CD14-positive monocyte (primary cell): ENCODE measurements at places on chromosomes 1 and 21. TPM values are rescaled to one million over a fixed set of nuclear protein-coding genes. Genes with fewer than 3 reads are reported as not detected.
A peak's percentile ranks its signal among the peaks of the same experiment; 100 is the strongest.

Gene C4BPA
- polyA plus RNA-seq = 0.13 and 0.18 TPM in 2 replicates

Gene EEIG2
- 2.5 and 8.4 TPM in 2 replicates for polyA plus RNA-seq

Gene HMGN2
- 555 TPM for polyA plus RNA-seq

Gene TEX38
- not detected in 2 replicates for polyA plus RNA-seq

Gene PRAMEF17
- polyA plus RNA-seq = not detected in 2 replicates

Gene AMY1C
- polyA plus RNA-seq = not detected in 2 replicates

Gene PCAT6
- 1.0 TPM in 2 replicates for polyA plus RNA-seq

Gene OR2L5
- polyA plus RNA-seq = not detected

Gene TMOD4
- polyA plus RNA-seq = not detected

Gene KIRREL1
- polyA plus RNA-seq = not detected

Gene LRRIQ3
- 0.13 TPM in 1 of 2 replicates, not detected in the other for polyA plus RNA-seq

DNA sequence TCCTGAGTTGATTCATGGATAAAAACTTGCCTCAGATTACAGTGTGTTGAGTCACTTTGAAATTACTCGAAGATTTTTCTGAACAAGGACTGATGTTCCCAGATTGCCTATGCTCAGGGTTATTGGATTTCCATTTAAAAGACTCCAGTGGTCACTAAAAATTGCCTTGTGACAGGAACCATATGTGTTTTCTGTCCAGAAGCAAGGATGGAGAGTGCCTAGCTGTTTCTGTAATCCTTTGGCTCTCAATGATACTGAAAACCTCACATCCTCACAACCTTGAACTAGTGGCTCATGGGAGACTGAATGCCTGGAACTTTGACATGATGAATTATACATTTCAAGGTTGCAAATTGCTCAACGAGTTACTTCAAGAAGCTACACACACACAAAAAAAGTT lies 1271.8 kb downstream of the BRINP3 start:
- DNase-seq = no peak

DNA sequence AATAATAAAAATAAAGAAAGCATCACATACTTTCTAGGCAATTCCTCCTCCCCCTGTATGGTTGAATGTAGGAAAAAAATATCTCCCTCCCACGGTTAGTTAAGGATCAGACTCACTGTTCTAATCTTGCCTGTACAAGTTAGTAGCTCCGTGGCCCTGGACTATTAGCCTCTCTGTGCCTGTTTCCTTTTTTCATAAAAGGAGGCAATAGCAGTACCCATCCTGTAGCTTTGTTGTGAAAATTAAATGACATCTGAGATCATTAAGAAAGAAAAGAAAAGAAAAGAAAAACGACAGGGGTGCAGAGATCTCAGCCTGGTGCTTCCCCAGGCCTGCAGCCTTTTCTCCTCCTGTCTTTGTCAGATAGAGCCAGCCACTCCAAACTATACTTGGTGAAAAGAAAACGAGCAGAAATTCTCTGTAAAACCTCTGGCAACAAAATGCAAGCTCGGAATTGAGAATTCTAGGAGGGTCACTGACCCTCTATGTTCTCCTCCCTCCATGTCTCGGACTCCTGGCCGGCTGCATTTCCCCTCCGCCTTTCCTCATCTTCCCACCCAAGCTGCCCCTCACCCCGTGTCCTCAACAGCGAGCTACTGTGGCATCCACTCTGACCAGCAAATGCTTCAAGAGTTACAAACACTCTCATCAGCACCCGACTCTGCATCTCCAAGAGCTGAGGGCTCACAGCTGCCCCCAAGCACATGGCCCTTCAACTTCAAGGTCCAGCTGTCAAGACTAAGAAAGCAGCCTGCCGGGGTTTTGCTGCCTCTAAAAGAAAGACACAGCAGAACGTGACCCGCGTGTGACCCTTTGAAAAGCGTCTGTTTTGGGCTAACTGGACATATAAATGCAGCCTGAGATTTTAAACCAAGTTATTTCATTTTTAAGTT lies 13.6 kb downstream of the RIPK4 start:
- no peak for DNase-seq

- no peak for DNase-seq
These were observed 885 bp downstream of the KRTAP10-3 start for GRCh38 chr21:44557491-44558328.

DNA sequence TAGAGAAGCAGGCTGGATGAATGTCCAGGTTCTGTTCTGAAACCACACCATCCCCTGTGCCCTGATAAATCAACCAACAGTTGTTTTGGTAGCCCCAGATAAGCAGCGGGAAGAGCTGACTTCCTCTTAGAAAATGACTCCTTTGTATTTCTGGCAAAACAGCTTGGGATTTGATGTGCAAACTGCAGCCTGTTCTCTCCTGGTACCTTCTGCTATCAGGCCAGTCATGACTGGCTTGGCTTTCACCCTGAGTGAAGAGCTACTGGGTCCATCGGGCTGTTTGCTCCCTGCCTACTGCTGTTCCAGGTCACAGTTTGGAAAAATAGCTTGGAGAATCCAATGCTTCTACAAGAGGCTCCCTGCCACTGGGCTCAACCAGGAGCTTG lies 116.8 kb downstream of the DTL start:
- DNase-seq = no peak

- DNase-seq = no peak
These were observed 113.7 kb downstream of the ZSCAN20 start for GRCh38 chr1:33586106-33586505.

DNA sequence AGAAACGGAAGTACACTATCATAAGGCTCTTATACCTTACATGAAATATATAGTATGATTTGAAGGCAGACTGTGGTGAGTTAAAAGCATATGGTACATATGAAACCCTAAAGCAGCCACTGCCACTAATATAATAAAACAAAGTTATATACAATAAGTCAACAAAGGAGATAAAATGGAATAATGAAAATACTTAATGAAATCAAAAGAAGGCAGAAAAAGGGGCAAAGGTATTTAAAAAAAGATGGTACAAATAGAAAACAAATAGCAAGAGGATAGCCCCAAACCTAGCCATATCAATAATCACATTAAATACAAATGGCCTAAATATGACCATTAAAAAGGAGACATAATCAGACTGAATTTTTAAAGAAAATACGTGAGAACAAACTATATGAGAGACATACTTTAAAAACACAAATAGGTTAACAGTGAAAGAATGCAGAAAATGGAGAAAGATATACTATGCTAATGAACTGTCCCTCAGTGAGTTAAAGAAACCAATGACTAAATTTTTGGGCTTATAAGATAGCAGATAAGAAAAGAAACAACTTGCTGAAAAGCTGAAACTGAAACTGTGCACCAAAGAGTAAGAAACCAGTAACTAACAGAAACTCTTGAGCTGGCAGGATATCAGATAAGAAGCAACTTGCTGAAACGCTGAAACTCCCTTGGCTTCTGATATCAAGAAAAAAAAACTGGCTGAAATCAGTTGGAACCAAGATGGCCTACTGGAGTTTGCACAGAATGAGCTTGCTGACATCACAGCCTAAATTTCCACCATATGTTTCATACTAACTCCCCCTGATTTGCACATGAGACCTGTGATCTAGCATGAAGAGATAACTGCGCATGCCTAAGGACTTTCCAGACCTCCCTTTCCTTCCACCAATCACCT lies 44.3 kb upstream of the IL10 start:
- DNase-seq = no peak

DNA sequence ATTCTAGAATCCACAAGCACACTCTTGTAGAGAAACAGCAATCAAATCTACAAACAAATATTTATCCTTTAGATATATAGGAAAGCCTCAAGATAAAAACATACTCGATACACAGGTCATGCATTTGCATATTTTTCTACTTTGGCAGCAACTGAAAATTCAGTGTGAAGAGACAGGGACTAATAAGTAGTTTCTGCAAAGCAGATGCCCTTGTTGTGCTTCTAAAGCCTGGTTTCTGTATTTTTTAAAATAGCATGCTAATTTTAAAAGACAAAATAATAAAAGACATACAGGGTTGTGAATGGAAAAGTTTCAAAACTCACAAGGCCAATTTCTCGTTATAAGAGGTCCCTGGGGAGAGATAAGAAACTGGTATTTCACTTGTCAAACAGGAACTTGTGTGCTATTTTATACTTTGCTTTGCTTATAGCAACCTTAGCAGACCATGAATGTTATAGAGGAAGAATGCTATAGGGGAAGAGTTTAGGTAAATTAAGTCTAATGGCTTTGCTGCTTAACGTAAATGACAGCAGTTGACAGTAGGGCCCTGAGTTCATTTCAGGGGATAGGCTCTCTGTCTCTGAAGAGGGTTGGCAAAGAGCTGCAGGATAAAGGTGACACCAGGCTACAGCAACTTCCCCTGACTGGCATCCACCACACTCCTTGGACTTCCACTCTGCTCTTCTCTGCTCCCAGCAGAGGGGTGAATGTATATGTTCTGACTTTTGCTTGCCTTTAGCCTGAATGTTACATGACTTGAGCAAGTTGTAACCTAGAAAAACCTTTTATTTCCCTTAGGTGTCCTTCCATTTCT lies 9.4 kb upstream of the RGS13 start:
- DNase-seq = no peak

- no peak for DNase-seq
These were observed 22.0 kb downstream of the WNT9A start for GRCh38 chr1:227925582-227926198.

GRCh38 chr1:37325010-37325409 lies 149.4 kb upstream of the ZC3H12A start:
- DNase-seq = no peak

GRCh38 chr1:63289135-63289534 lies 33.2 kb upstream of the FOXD3 start:
- no peak for DNase-seq

GRCh38 chr1:51583532-51583931 lies 33.4 kb upstream of the OSBPL9 start:
- no peak for DNase-seq

GRCh38 chr1:167263819-167264464 lies 43.3 kb downstream of the POU2F1 start:
- peak; percentile 12 for DNase-seq

DNA sequence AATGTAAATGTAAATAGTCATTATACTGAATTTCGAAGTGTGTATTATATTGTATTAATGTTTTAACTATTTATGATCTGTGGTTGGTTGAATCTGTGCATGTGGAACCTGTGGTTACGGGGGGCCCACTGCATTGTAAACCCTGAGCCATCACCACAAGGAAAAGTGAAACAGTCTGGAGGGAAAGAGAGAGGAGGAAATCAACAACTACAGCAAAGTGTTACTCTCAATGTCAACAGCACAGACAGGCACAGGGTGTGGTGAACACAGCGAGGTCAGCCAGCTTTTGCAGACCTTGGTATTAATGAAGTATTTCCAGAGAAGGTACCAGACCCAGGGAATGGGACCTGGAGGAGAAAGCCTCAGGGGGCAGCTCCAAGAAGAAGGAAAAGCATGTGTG lies 37.1 kb upstream of the BACE2 start:
- DNase-seq = no peak

DNA sequence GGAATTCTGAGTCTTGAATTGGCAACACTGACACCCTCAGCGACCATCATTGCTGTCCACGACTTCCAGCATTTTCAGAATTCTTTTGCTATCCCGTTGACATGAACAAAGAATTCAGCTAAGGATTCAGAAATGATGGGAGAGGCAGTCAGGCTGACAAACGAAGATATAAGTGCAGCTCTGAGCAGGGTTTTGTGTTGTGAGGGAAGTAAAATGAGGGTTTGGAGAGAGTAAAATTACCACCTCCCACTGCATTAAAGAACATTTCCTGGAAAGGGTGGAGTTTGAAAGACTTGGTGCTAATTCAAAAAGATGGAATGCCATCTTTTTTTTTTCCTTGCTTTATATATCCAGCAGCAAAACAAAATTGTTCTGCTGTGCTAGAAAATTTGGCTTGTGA lies 4.9 kb upstream of the ELK4 start:
- no peak for DNase-seq

DNA sequence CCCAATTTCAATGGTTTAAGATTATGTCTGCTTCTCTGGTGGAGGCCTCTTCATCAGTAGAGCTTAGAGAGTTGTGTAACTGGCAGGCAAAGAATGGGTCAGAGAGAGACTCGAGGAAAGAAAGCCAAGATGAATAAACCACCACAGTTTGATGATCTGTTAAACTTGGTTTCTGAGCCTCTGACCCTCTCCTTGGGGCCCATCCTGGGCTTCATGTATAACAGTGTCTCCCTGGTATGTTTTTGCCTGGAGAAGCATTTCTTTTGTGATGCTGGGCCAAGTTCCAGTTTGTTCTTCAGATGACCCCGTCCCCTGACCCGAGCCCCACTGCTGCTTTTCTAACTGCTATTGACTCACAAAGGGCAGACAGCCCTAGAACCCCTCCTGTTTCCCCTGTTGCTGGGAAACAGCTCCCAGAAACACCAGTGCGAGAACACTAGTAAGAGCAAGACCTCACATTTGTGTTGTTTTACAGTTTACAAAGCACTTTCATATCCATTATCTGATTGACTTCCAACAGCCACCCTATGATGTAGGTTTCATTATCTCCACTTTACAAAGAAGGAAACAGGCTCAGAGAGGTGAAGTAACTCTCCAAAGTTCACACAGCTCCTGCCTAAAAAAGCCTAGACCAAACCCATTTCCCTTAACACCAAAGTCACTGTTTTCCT lies 9.0 kb downstream of the CD2 start:
- no peak for DNase-seq

- DNase-seq = no peak
These were observed 67.5 kb downstream of the DNTTIP2 start for GRCh38 chr1:93811326-93812065.

DNA sequence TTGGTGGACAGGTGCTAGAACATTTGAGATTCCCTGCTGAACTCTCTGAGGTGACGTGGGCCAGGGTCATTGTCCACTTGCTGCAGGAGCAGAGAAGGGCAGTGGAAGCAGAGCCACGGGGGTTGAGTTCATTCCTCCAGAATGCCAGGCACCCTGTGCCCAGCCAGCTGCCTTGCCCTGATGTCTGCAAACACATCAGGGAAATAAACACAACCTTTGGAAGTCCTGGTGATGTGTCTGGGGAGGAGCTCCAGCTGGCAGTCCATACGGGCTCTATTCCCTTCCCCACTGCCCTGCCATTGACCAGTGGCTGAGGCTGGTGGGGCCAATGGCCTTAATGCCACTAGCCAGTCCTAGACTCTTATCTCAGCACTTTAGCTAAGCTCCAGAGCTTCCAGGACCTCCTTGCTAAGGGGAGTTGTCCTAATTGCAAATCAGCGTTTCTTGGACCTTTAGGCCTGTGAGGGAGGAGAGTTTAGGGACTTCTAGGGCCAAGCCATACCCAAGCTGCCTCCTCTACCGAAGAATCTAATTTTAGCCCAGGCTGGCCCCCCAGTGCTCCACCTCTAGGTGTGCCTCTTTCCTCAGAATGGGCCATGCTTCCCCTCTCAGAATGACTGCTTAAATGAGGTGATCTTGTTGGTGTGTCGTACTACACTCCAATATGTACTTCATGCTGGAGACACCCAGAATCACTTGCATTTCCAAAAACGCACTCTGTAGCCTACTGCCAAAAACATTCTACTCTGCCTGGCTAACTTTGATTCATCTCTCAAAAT lies 25.9 kb upstream of the MFSD2A start:
- DNase-seq = no peak

DNA sequence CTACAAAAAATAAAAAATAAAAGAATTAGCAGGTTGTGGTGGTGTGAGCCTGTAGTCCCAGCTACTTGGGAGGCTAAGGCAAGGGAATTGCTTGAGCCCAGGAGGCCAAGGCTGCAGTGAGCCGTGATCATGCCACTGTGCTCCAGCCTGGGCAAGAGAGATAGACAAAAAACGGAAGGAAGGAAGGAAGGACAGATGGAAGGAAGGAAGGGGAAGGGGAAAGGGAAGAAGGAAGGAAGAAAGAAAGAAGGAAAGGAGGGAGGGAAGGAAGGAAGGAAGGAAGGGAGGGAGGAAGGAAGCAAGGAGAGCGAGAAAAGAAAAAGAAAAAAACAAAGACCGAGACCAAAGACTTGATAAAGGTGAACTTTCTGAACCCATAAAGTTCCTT lies 25.3 kb upstream of the RAP1A start:
- no peak for DNase-seq

GRCh38 chr1:181126289-181126688 lies 37.8 kb downstream of the IER5 start:
- DNase-seq = no peak
